IPS DF 6.9 (cell line): ENCODE measurements at places on chromosomes 6 and 20.

GRCh38 chr20:40506537-40506939 lies 182.5 kb downstream of the MAFB start:
- H3K4me3 ChIP-seq = no peak overlapping the region
- H3K27ac ChIP-seq = no peak overlapping the region
- no peaks in the 10 kb centered on the region for H3K36me3 ChIP-seq
- no peaks in the 10 kb centered on the region for H3K27me3 ChIP-seq
- no peak for DNase-seq
- H3K4me1 ChIP-seq = peaks cover 2% of the 10 kb centered on the region; the same call in 1 of the 2 replicates

GRCh38 chr6:5121956-5122355 lies 36.8 kb downstream of the PPP1R3G start:
- DNase-seq = no peak
- no peaks in the 10 kb centered on the region for H3K27me3 ChIP-seq
- no peak overlapping the region for H3K27ac ChIP-seq
- no peaks in the 10 kb centered on the region for H3K36me3 ChIP-seq

DNA sequence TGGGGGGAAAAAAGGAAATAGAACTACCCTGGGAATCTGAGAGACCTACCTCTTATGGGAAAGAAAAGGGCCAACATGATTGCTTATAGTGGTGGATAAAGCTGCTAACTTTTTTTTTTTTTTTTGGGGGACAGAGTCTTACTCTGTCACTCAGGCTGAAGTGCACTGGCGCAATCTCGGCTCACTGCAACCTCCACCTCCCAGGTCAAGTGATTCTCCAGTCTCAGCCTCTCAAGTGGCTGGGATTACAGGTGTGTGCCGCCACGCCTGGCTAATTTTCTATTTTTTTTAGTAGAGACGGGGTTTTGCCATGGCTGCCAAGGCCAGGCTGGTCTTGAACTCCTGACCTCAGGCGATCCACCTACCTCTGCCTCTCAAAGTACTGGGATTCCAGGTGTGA lies 39.5 kb upstream of the TBC1D22B start:
- no peak overlapping the region for H3K27ac ChIP-seq
- DNase-seq = no peak
- no peak overlapping the region for H3K4me3 ChIP-seq
- H3K4me1 ChIP-seq = no peaks in the 10 kb centered on the region

- DNase-seq = no peak
- H3K27ac ChIP-seq = no peak overlapping the region
- H3K4me1 ChIP-seq = no peaks in the 10 kb centered on the region
- no peaks in the 10 kb centered on the region for H3K36me3 ChIP-seq
- no peaks in the 10 kb centered on the region for H3K27me3 ChIP-seq
These were observed 1.8 kb downstream of the HLA-DQB2 start for GRCh38 chr6:32761548-32761947.

DNA sequence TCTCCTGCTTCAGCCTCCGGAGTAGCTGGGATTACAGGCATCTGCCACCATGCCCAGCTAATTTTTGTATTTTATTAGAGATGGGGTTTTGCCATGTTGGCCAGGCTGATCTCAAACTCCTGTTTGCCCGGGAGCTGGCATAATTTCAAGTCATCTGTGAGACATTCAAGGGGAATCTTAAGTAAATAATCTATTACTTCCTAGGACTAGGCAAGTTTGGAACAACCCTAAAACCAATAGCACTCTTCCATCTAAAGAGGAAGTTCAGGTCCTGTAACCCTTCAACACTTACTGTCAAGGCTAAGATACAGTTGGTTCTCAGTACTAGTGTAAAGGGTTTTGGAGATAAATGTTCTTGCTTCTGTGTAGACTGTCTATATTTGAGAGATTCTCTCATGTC lies 267.8 kb upstream of the IRAK1BP1 start:
- no peak overlapping the region for H3K4me3 ChIP-seq
- DNase-seq = no peak
- no peaks in the 10 kb centered on the region for H3K27me3 ChIP-seq
- H3K36me3 ChIP-seq = no peaks in the 10 kb centered on the region
- no peak overlapping the region for H3K27ac ChIP-seq
- H3K4me1 ChIP-seq = no peaks in the 10 kb centered on the region

- H3K27me3 ChIP-seq = no peaks in the 10 kb centered on the region
- H3K4me1 ChIP-seq = peaks cover 2% of the 10 kb centered on the region; the same call in 1 of the 2 replicates
- DNase-seq = no peak
- no peak overlapping the region for H3K27ac ChIP-seq
- H3K36me3 ChIP-seq = no peaks in the 10 kb centered on the region
These were observed 48.1 kb downstream of the PRL start for GRCh38 chr6:22248513-22249308.

DNA sequence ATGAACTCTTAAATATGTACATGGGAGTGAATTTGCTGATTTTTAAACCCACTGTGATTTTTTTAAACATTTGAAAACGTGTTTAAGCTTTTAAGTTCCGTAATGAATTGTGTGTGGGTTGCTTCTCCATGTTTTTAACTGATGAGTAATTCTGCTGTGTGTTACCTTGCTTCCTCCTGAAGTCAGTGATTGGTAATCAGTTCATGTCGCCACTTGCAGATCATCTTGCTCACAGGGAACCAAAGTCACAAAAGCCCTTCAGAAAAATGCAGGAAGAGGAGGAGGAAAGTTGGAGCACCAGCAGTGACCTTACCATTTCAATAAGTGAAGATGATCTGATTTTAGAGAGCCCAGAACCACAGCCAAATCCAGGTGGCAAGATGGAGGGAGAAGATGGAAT lies 36.7 kb downstream of the KIZ start:
- H3K4me1 ChIP-seq = no peaks in the 10 kb centered on the region; the same call in 1 of the 2 replicates
- H3K4me3 ChIP-seq = no peak overlapping the region
- no peaks in the 10 kb centered on the region; the same call in 1 of the 2 replicates for H3K36me3 ChIP-seq
- DNase-seq = no peak
- no peak overlapping the region for H3K27ac ChIP-seq

- H3K4me1 ChIP-seq = no peaks in the 10 kb centered on the region
- H3K4me3 ChIP-seq = no peak overlapping the region
- H3K36me3 ChIP-seq = no peaks in the 10 kb centered on the region
- no peak for DNase-seq
These were observed 84.6 kb downstream of the ELOVL4 start for GRCh38 chr6:79862711-79863110.

DNA sequence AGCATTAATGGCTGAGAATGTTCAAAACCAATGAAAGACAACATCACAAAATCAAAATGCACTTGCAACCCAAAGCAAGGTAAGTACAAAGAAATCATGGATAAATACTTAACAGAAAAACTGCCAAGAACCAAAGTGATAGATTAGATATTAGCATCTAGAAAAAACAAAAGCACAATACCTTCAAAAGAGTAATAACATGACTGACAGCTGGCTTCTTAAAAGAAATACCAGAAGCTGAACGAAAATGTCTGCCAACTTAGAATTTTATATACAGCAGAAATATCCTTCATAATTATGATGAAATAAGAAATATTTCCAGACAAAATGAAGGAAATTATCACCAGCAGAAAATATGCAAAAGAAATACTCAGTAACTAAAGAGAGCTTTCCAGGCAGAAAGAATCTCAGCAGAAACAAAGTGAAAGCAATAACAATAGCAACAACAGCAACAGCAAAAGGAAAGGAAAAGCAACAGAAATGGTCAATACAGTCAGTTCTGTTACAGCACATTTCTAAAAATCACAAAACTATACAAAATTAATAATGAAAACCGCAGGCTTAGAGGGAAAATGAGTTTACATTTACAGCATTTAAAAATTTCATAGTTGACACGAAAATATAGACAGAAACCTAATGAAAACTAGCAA lies 121.5 kb upstream of the MAN1A1 start:
- H3K4me1 ChIP-seq = no peaks in the 10 kb centered on the region
- no peak overlapping the region for H3K4me3 ChIP-seq
- no peaks in the 10 kb centered on the region for H3K27me3 ChIP-seq
- no peak overlapping the region for H3K27ac ChIP-seq
- no peak for DNase-seq
- H3K36me3 ChIP-seq = no peaks in the 10 kb centered on the region

- H3K27me3 ChIP-seq = no peaks in the 10 kb centered on the region
- H3K36me3 ChIP-seq = no peaks in the 10 kb centered on the region
- H3K4me3 ChIP-seq = no peak overlapping the region
- H3K4me1 ChIP-seq = peaks cover 3% of the 10 kb centered on the region; the same call in 1 of the 2 replicates
- DNase-seq = no peak
These were observed 224.0 kb downstream of the EYA2 start for GRCh38 chr20:47118641-47119040.

DNA sequence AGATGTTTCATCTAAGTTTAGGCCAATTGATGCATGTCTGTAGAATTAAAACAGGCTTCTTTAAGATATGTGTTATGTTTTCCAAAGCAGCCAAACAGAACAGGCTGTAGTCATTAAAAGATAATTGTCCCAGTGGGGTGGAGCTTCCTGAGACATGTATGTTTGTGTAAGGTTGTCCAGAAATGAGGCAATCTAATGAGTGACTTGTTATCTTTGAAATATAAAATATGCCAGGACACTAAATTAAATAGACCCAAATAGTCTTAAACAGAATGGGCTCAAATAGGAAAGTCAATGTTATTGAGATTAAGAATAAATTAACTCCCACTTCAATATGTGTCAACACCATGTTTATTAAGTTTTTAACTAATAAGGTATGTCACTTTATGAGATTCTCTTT lies 204.7 kb upstream of the RNF217 start:
- H3K27ac ChIP-seq = no peak overlapping the region
- no peaks in the 10 kb centered on the region for H3K27me3 ChIP-seq
- no peaks in the 10 kb centered on the region for H3K36me3 ChIP-seq

- no peak overlapping the region for H3K27ac ChIP-seq
- no peak for DNase-seq
- no peaks in the 10 kb centered on the region for H3K4me1 ChIP-seq
- no peaks in the 10 kb centered on the region for H3K27me3 ChIP-seq
- H3K4me3 ChIP-seq = no peak overlapping the region
- H3K36me3 ChIP-seq = no peaks in the 10 kb centered on the region
These were observed 98.2 kb downstream of the BCAS1 start for GRCh38 chr20:53972179-53972578.

DNA sequence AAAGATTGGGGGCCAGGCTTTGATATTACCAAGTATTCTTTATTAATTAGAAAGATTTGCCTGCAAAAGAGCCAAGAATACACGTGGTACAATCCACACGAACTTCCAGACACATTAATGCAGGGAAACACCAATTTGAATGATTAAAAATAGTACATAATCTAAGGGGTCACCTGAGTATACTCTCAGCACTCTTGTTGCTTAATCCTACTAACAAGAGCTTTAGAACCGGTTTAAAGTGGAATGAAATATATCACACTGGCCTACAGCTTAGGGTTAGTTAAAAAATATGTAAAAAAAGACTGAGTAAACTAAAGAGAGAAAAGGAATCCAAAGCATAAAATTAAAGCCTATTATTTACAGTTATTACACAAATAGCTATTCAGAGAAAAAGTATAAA lies 49.0 kb downstream of the COL9A1 start:
- no peak for DNase-seq
- H3K4me3 ChIP-seq = no peak overlapping the region
- H3K27ac ChIP-seq = no peak overlapping the region
- no peaks in the 10 kb centered on the region for H3K36me3 ChIP-seq
- no peaks in the 10 kb centered on the region for H3K4me1 ChIP-seq

- no peak overlapping the region for H3K27ac ChIP-seq
- H3K27me3 ChIP-seq = no peaks in the 10 kb centered on the region
- no peak overlapping the region for H3K4me3 ChIP-seq
These were observed 98.9 kb downstream of the TBC1D7 start for GRCh38 chr6:13229205-13230085.

- DNase-seq = no peak
- no peak overlapping the region for H3K27ac ChIP-seq
- no peak overlapping the region for H3K4me3 ChIP-seq
- H3K4me1 ChIP-seq = no peaks in the 10 kb centered on the region
- no peaks in the 10 kb centered on the region for H3K36me3 ChIP-seq
These were observed 13.8 kb upstream of the TIAM2 start for GRCh38 chr6:154981079-154981870.

DNA sequence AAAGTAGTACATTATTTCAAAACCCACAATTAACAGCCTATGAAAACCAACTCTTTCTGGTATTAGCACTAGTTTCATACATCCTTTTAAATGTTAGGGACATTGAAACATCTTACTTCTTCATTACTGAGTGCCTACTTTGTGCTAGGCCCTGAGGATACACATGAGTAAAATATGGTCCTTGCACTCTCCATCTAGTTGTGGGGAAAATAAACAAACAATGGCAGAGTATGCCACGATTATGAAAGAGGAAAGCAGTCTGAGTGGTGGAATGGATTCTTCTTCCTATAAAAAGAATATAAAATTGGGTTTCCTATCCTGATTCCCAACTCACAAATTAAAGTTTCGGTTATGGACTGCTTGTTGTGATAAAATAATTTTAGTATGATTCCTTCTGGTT lies 84.9 kb downstream of the ATXN1 start:
- no peaks in the 10 kb centered on the region for H3K36me3 ChIP-seq
- no peaks in the 10 kb centered on the region for H3K4me1 ChIP-seq
- H3K27me3 ChIP-seq = no peaks in the 10 kb centered on the region
- H3K27ac ChIP-seq = no peak overlapping the region
- DNase-seq = no peak

DNA sequence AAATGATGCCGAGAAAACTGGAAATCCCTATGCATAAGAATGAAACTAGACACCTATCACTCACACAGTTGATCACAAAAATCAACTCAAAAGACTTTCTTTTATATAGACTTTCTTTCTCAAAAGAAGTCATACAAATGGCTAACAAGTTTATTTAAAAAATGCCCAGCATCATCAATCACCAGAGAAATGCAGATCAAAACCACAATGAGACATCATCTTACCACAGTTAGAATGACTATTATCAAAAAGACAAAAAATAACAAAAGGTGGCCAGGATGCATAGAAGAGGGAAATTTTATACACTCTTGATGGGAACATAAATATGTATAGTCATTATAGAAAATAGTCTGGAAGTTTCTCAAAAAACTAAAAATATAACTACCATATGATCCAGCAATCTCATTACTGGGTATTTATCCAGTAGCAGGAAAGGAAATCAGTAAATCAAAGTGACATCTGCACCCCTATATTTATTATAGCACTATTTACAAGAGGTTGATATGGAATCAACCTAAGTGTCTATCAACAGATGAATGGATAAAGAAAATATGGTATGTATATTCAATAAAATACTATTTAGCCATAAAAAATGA lies 3.4 kb upstream of the RNF217 start:
- DNase-seq = no peak
- H3K27ac ChIP-seq = no peak overlapping the region
- H3K27me3 ChIP-seq = no peaks in the 10 kb centered on the region
- no peak overlapping the region for H3K4me3 ChIP-seq

DNA sequence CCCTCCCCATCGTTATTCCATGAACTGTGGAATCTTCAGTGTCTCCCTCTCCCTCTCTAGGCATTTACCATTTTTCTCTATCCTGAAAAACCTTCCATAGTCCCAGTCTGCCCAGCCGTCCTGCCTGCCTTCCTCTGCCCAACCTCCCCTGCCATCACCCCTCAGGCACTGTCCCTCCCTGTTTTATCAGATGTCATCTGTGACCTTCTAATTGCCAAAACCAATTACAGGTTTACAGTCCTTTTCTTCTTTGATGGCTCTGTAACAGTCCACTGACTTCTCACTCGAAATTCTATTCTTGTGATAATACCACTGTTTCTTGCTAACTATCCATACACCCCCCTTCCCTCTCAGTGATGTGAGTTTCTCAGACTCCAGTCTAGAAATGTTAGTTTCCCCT lies 2.3 kb upstream of the SLC23A2 start:
- no peak overlapping the region for H3K4me3 ChIP-seq
- H3K27me3 ChIP-seq = no peaks in the 10 kb centered on the region
- no peaks in the 10 kb centered on the region for H3K4me1 ChIP-seq
- H3K36me3 ChIP-seq = no peaks in the 10 kb centered on the region
- no peak for DNase-seq
